ENCODE measurements at places on chromosomes 7 and 10.

GRCh38 chr7:117630501-117630900, 150.7 kb downstream of the CFTR start:
- DNase-seq, result no peak

GRCh38 chr7:16708511-16708910, 45.0 kb upstream of the TSPAN13 start:
- DNase-seq, result no peak

GRCh38 chr10:62613424-62613823, 191.1 kb upstream of the ADO start:
- no peak for DNase-seq

- DNase-seq, result no peak
These were observed 53.0 kb downstream of the COL13A1 start for GRCh38 chr10:69854511-69855345.

- DNase-seq, result no peak
These were observed 31.1 kb downstream of the SH3PXD2A start for GRCh38 chr10:103824281-103824680.

DNA sequence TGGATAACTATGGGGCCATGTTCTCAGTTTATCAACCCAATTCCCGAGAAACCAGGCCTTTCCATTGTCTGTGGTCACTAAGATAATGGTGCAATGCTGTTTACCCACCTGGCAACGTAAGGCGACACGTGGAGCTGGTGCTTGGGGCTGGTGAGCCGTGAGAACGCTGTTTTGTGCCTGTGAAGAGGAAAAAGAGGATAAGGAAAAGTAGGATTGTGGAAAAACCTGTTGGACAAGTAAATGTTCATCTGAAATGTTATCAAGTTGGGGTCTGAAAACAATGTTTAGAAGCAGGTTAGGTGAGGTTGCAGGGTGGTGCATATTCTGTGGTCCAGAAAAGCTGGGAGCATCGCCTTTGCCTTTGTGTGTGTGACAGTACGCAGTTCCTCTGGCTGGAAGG, 88.5 kb downstream of the PPP1R17 start:
- DNase-seq, result no peak

- DNase-seq, result no peak
These were observed 30.3 kb downstream of the GSTO2 start for GRCh38 chr10:104299031-104299904.

DNA sequence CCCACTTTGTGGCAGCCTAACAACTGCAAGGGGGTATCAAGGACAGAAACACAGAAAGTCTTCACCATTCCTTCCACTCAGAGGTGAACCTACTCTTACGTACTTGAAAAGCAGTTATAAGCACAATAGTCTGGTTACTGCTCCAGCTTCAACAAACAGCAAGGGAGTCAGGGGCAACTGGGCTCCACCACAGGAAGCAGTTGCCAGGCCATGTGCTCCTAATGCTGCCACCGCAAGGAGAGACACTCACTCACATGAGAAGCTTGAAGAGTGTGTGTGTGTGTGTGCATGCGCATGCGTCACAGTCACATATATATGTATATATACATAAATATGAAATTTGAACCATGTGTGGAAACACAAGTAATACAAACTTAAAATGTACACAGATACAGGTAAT, 65.5 kb downstream of the GRB10 start:
- no peak for DNase-seq

GRCh38 chr7:159130820-159131219, 13.8 kb downstream of the VIPR2 start:
- DNase-seq, result no peak

- DNase-seq, result no peak
These were observed 17.3 kb downstream of the TNPO3 start for GRCh38 chr7:129037585-129037984.

DNA sequence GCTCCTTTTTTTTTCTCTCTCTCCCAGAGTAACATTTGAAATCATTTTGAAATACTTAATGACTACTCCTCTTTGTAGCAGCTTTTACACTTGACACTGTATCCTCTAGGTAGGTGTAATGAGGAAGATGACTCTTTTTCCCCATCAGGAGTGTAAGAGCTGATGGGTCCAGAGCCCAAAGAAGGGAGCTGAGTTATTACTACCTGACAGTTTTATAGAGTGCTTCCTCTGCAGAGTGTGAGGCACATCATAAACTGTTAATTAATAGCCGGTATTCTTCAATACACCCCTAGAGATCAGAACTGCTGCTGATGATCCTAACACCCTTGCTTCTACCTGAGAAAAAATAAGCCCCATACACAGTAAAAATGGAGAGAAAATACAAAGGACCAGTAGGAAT, 279.8 kb upstream of the SEMA3A start:
- no peak for DNase-seq

GRCh38 chr10:87670586-87670985, 10.9 kb downstream of the PAPSS2 start:
- no peak for DNase-seq

- DNase-seq, result peak; percentile 28
These were observed 48.1 kb upstream of the GLCCI1 start for GRCh38 chr7:7920481-7920880.

- DNase-seq, result no peak
These were observed 438.9 kb downstream of the RPS24 start for GRCh38 chr10:78472551-78472890.

DNA sequence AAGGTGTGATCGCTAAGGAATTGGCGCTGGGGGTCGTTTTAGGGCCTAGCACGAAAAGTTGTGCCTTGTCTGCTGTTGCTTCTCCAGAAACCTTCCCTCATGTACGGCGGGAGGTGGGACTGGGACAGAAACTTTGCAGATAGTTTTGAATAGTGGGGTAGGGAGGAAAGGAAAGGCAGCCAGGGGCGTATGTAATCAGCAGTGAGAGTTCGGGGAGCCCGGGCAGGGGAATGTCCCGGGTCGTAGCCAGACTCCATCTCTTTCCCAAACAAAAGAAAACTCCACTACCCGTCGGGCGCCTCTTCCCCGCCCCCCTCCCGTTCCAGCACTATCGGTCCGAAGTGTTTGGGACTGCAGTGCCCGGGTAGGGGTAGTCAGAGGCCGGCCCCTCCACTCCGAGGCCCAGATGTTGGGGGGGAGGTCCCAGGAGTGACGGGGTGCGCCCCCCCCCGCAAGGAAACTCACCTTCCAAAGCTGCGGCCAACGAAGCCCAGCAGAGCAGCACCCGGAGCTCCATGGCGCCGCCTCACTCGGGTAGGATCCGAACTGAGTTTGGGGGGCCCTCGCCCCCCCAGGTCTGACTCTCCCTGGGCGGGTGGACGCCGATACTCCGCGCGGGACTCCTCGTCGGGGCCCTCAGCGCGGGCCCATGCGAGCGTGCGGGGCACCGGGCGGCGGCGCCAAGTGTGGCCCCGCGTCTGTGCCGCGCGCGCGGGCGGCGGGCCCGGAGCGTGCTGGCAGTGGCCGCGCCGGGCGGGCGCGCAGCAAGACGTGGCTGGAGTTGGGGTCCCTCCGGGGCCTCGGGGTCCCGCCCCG, 601 bp downstream of the EPHB4 start:
- DNase-seq, result no peak

DNA sequence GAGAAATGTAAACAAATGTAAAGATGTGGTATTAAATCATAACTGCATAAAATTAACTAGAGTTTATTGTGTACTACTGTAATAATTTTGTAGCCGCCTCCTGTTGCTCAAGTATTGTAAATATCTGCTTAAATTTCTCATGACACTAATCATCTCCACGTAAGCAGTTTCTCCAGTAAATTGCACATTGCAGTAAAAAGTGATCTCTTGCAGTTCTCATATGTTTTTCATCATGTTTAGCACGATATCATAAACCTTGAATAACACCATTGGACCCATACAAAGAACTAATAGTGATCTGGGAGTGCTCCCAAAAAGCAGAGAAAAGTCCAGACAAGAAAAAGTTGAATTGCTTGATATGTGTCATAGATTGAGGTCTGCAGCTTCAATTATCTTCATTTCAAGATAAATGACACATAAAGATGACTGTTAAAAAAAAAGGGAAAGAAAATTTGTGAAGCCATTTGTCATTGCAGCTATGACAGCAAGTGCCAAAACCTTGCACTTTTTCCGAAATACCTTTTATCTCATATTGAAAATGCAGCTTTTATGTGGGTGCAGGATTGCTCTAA, 15.3 kb downstream of the LIPA start:
- DNase-seq, result no peak

- DNase-seq, result no peak
These were observed 87.3 kb downstream of the LHFPL3 start for GRCh38 chr7:104415700-104416099.

- no peak for DNase-seq
These were observed 188.1 kb downstream of the TCF7L2 start for GRCh38 chr10:113137941-113138685.

DNA sequence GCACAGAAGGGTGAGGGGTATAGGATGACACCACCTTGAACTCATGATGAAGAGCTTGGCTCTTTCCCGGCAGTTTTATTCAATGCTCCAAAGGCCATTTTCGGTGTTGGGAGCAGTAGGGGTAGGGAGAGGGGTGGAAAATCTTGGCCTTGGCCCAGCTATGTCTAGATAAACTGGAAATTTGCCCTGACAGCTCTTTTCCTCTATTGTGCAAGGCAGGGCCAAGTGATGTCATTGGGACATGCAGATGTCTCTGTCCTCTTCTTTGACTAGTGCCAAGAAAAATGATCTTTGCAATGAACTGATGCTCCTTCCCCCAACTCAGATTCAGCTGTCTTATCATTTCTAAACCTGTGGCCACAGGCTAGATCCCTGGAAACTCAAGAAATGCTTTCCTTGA, 27.7 kb upstream of the PRKCQ start:
- no peak for DNase-seq

GRCh38 chr7:124914298-124914697, 15.3 kb downstream of the POT1 start:
- DNase-seq, result no peak

- DNase-seq, result no peak
These were observed 590.5 kb downstream of the PARD3 start for GRCh38 chr10:34224639-34225038.

GRCh38 chr10:30057894-30058556, 1.4 kb downstream of the JCAD start:
- DNase-seq, result no peak

- DNase-seq, result no peak
These were observed 176.3 kb upstream of the ZNF32 start for GRCh38 chr10:43824934-43825333.

GRCh38 chr7:32515890-32516550, 20.7 kb downstream of the AVL9 start:
- peak; percentile 53 for DNase-seq
